ENCODE measurements at places on chromosomes 4 and X. TPM values are rescaled to one million over a fixed set of nuclear protein-coding genes. Genes with fewer than 3 reads are reported as not detected.
A peak's percentile ranks its signal among the peaks of the same experiment; 100 is the strongest.

MAGEA2B gene
- not detected for total RNA-seq

COL4A6 gene
- not detected for total RNA-seq

ARHGAP36 gene
- not detected for total RNA-seq

DNA sequence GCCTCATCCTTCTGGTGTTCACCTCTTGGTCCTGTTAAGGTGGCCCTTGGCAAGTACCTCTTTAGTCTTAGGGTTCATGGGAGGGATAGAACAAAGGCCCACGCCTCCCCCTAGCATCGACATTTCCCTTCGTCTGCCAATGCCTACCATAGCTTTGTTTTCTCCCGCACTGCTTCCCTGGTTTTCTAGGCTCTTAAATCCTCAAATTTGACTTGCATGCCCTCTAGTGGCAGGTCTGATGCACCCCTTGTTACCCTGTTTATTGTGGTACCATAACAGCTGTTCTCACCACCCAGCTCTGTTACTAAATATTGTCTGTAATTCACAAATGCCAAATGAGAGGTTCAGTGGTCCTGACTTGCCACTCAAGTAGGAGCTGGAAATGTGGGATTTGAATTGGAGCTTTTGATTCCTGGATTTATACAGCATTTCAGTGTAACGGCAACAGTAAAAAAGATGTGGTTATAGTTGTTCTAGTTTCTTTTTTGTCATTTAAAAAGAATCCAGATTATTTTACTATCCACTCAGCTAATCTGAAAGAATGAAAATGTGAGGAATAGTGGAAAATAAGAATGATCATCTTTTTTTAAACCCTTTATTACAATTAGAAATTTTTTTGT is 100.1 kb downstream of the REPS2 start:
- peak; percentile 73 for DNase-seq

GRCh38 chr4:53905941-53906377 is 158.4 kb downstream of the CHIC2 start:
- peak; percentile 32 for DNase-seq
